ENCODE measurements at places on chromosomes 7 and 10.

- DNase-seq = no peak
Measured at GRCh38 chr10:133002685-133003084, 60.3 kb upstream of the CFAP46 start.

GRCh38 chr10:96922978-96923948 is 91.2 kb downstream of the LCOR start:
- no peak for DNase-seq

DNA sequence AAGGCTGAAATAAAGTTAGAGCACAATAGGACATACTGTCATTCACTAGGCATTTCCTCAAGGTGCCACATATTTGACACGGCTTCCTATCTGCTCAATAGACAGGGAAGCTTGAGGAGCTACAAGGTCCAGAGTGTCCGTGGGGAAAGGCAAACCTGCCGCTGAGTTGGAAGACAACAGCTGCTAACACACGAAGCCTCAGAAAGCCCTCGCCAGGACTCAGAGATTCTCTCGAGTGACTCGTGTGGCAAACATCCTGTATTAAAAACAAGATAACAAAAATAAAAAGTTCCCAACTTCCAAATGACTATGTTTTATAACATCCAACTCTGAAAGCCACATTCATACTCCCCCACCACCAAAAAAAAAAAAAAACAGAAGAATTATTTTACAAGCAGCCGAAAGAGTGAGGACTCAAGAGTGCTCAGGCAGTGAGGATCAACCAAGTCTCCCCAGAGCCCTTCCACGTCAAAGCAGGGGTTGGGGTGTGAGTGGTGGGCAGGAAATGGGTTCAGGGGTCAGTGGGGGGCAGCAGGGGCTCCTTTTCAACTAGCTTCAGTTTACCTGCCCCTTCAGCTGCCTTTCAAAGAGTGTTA is 67.6 kb downstream of the STK17A start:
- no peak for DNase-seq

GRCh38 chr10:24132741-24133140 is 76.2 kb upstream of the KIAA1217 start:
- DNase-seq = no peak

DNA sequence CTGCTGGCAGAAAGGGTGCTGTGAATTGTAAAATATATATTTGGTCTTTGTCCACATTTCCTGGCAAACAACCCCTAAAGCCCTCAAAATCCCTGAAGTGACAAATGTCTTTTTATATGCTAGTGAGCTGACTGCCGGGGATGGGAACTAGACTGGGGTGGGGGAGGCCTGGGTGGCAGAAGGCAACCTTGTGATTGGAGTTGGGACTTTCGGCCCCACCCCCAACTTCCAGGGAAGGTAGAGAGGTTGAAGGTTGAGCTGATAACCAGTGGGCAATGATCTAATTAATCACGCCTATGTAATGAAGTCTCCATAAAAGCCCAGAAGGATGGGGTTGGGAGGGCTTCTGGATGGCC is 2.7 kb downstream of the EPHA1 start:
- DNase-seq = no peak

GRCh38 chr7:158952776-158953175 is 96.4 kb downstream of the DYNC2I1 start:
- DNase-seq = no peak

DNA sequence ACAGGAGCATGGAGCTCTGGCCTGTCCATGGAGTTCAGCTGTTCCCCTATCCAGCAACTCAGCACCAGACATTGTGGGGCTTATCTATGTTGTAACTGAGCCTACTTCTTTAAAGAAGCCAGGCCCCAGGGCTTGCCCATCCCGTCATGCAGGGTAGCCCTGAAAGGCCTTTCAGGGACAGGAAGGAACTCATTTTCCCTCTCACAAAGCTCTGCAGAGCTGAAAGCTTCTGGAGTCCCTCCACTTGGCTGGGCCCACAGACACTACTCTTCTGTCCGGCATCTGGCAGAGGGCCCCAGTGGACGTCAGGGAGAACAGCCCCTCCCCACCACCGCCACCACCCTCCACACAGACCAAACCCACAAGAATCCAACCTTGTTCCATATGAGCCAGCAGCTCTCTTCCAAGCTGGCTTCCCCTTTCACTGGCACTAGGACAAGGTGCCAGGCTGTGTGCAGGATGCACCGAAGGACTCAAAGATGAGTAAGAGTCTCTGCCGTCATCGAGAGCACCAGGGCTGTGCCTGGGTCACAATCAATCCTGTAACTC is 33.1 kb downstream of the DENND2A start:
- peak; percentile 67 for DNase-seq

GRCh38 chr10:124743191-124744101 is 732 bp downstream of the FAM53B start:
- DNase-seq = no peak

GRCh38 chr7:73972614-73973013 is 55.4 kb upstream of the ELN start:
- no peak for DNase-seq

- DNase-seq = peak; percentile 56
Measured at GRCh38 chr7:73892003-73892999, 31.3 kb downstream of the TMEM270 start.

- no peak for DNase-seq
Measured at GRCh38 chr7:100476101-100476780, 2.8 kb downstream of the TSC22D4 start.

DNA sequence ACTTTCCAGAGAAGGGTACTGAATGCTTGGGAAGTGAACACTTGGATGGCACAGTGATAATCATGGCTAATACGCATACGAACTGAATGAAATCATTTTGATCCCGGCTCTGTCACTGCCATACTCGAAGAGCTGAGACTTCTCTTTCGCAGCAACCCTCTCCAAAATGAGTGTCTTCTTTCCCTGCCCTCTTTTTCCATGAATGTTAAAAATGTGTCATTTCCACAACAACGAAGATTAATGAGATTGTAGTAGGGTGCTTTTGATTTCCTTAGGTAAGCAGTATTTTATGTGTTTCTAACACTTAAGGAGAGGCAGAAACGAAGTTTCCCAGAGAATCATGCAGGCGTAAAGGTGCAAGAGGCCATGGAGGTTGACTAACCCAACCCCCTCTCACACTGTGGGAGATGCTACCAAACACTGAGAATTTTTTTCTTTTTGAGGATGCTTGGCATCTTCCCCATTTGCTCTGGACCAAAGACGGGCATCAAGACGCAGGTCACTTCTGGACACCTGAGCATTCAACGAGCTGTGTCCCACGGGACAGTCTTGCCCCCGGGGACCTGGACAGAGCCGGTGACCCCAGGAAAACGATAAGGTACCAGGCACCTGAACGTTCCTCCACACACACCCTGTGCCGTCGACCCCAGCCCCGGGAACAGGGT is 823 bp downstream of the COPG2 start:
- DNase-seq = no peak

- no peak for DNase-seq
Measured at GRCh38 chr7:98613601-98614425, 3.3 kb upstream of the NPTX2 start.

- no peak for DNase-seq
Measured at GRCh38 chr7:46493196-46493595, 572.1 kb upstream of the IGFBP3 start.

DNA sequence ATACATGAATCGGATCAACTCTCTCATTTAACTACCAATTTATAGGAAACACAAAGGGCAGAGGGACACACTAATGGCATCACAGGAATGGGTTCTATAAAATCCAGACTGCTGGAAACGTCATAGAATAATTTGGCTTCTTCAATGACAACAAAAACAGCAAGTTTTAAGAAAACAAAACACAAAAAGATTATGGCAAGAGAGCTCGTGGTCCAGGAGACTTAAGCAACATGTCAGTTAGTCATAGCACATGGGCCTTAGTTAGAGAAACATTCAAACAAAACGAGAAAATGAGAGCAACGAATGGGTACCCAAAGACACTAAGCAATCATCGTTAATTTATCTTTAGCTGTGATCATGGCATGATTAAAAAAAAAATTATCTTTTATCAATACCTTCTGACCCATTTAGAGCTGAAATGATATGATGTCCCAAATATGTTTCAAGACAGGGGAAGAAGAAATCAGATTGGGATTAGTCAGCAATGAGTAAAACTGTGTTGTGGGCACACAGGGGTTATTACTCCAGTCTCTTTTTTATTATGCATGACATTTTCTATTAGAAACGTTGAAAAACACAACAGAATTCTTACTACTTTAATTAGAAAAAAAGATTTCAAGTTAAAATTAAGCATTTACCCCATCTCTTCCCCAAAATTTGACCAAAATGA is 28.3 kb downstream of the NCAPG2 start:
- DNase-seq = no peak

DNA sequence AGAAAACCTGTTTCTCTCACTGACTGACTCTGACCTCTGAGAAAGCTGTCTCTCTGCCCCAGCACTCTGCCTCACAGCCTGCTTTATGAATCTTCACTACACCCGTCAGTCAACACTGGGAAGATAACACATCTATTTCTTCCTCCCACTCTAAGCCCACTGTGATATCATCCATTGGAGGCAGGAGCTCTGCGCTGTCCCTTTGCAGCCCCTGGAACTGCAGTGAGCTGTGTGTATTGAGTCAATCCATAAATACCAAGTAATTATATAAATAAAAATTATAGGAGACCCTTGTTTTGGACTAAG is 17.2 kb upstream of the FXYD4 start:
- DNase-seq = no peak

DNA sequence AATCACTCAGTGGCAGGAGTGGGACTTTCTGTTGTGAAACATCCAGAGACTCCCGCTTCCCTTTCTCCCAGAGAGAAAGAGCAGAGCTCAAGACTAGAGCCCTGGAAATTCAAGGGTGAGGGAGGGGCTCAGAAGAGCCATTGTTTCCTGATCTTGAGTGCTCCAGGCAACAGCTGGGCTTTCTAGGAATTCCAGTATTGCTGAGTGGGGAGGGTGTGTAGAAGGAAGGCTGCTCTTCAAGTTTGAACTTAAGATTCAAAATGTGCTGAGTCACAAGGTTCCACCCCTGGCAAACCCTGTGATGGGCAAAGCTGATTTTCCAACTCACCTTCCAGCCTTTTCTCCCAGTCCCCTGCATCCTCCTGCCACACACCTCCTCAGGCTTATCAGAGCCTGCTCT is 42.3 kb upstream of the MSRB2 start:
- DNase-seq = no peak

GRCh38 chr7:157526913-157527634 is 190.3 kb downstream of the DNAJB6 start:
- peak; percentile 15 for DNase-seq

- DNase-seq = no peak
Measured at GRCh38 chr7:98870807-98871491, 1.1 kb upstream of the TMEM130 start.

- DNase-seq = no peak
Measured at GRCh38 chr10:14327527-14327926, 3.2 kb downstream of the FRMD4A start.

GRCh38 chr7:100944138-100944537 is 5.2 kb upstream of the MUC3A start:
- DNase-seq = no peak

- no peak for DNase-seq
Measured at GRCh38 chr7:90570373-90570959, 25.7 kb upstream of the CDK14 start.

DNA sequence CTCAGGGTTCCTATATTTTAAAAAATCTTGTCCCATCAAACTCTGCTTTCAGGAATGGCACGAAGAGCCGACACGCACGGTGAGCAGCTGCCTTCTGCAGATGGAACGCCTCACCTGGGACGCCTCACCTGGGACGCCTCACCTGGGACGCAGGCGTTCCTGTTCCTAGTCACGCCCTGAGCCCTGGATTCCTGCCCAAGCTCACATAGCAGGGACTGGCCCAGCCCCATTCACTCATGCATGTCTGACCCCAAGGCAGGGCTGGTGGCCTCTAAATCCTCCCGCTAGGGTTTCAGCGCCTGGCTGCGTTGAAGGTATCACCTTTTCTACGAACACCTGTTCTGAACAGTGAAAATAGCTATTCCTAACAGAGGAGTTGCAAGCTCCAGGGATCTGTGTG is 49.8 kb downstream of the CARD11 start:
- DNase-seq = no peak

DNA sequence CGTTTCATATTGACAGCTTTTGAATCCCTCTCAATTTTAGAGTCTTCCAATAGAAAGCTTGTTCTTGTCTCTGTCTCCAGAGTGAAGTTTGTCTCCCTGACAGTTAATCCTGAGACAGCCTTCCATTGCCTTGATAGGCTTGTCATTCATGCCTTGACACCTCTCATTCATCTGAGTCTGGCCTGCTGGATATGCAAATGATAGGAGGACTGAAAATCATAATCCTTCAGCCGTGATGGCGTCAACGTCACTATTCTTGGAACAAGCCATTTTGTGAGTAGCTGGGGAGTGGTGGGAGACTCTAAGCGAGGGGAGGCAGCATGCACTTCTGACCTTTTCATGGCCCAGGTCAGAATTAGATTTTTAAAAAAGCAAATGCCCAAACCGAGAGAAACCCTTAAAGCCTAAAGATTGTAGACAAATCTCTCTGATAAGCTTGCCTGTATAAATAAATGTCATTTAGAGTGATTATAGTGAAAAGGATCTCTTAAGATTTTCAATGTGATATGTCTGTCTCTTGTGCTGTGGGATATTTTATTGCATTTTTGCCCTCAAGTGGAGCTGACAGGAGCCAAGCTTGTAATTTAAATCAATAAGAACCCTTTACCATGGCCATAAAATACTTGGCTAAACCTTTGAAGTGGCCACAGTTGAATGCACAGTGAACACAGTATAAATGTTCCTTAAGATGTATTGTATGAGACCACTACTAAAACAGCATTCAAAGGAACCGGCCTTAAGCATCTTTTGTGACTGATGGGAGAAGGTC is 148.8 kb downstream of the SNX10 start:
- no peak for DNase-seq

DNA sequence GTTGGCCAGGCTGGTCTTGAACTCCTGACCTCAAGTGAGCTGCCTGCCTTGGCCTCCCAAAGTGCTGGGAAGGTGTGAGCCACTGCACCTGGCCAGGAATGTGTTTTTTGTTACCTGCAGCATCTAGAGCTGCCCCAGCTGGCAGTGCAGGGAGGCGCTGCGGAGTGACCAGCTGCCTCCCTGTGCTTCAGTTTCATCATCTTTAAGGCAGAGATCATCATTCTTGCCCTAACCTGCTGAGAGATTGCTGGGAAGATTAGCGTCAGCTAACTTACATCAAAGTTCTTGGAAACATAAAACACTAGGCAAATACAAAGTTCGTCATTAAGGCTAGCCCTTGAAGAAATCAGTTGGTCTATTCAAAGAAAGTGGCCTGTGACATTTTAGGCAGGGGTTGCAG is 2.3 kb downstream of the ZNF282 start:
- DNase-seq = no peak

DNA sequence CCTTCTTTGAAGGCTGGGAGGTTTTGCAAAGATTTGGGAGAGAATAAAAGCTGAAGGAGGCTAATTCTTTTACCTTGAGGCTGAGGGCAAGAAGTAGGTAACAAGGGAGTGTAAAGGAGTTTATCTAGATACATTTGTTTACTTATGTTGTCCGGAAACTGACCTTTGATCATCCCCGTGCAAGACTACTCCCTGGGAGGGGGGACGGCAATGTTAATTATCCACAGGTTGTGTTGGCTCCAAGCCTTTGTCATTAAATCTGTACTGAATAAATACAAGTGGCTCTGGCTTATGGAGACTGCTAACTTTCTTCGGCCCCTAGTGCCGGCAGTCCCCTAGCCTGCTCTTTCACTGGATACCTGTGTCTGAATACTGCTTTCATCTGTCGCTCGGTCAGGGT is 1250.6 kb upstream of the LRRTM3 start:
- no peak for DNase-seq

All from breast epithelium (tissue), 4 donors.